ENCODE measurements at places on chromosomes 6 and 20.

DNA sequence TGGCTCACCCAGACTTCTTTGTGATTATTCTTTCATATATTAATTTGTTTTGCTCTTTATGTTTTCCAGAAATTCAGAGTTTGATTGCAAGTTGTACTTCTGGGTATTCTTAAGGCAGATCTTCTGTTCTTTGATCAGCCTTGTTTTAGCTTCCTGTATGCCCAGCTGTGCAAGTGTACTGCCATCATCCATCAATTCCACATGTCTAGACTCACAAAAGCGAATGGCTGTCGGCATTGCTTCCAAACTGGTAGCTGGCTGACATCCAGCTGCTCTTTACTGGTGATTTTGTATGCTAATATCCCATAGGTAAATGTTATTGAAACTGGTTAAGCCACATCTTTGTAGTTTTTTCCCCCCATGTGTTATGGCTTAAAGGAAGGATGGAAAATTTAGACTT, 1084.8 kb upstream of the CITED2 start:
- DNase-seq: no peak

DNA sequence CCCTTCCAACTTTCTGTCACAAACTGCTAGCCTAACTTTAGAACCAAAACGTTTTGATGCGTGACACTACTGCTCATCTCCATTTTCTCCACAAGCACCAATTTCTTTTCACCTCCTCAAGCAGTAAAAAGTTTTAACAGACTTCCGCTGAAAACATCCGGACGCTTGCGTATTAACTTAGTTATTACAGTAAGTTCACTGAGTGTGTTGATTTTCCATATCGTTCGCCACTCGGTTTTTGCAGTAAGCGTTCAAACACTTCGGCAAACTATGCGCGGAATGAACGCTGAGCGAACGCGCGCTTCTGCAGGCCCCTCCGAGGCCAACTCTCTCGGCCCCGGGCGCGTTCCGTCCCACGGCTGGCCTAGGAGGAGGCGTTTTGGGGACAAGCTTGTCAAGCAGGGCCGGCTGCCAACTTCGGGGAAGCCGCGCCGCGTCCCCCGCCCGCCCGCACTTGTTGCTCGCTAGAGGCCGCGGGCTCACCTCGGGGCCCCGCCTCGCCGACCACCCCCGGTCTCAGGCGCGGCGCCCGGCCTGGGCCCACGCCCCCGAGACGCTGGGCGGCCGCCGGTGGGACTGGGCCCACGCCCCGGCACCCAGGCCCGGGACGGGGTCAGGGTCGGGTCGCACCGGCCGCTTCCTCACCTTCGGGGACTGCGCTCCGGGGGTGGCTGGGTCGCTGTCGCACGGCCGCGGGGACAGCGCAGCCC, 945 bp downstream of the PHF10 start:
- DNase-seq: peak; percentile 74

- DNase-seq: no peak
These were observed 84.3 kb downstream of the PFDN4 start for GRCh38 chr20:54292185-54292584.

DNA sequence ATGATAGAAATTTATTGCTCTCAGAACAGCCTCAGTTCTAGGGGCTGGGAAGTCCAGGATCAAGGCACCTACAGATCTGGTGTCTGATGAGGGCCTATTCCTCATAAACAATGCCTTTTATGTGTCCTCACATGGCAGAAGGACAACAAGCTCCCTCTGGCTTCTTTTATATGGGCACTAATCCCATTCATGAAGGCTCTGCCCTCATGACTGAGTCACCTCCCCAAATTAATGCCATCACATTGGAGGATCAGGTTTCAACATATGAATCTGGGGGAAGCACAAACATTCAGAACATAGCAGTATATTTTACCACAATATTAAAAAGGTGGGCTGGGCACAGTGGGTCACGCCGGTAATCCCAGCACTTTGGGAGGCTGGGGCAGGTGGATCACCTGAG, 58.5 kb upstream of the CCN6 start:
- DNase-seq: no peak

DNA sequence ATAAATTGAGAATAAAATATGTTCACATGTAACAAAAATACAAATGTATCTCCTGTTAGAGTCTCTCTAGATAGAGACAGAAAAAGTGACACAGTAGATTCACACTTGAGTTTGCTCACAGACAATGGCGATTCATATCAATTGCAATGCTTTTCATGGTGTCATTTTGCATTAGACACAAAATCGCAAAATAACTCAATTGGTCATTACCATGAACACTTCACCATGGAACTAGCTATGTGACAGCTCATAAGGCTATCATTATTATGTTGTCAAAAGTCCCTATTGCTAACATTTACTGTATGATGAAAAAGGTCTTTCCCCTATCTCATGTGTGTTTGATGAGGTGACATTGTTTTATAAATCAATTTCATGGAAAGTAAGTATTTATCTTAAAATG, 249.5 kb upstream of the AGPAT4 start:
- no peak for DNase-seq

DNA sequence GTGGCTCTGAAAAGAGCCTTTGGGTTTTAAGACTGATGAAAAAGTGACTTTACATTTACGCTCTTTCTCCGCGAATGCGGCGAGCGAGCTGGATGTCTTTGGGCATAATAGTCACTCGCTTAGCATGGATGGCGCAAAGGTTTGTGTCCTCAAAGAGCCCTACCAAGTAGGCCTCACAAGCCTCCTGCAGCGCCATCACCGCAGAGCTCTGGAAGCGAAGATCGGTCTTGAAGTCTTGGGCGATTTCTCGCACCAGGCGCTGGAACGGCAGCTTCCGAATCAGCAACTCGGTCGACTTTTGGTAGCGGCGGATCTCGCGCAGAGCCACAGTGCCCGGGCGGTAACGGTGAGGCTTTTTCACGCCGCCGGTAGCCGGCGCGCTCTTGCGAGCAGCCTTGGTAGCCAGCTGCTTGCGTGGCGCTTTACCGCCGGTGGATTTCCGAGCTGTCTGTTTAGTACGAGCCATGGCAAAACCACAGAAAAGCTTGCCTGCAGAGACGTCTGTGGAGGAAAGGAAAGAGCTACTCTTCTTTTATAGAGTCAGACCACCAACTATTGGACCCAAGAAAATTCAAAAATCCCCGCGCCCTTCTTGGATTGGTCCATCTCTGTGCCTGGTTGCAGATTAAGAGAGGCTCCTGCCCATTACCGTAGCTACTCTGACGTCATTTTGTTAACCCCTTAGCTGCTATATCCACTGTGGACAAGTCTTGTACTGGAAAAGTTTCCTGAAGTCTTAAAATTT, 55.5 kb upstream of the HFE start:
- peak; percentile 56 for DNase-seq

- no peak for DNase-seq
These were observed 173.1 kb downstream of the CLVS2 start for GRCh38 chr6:123168892-123169773.

DNA sequence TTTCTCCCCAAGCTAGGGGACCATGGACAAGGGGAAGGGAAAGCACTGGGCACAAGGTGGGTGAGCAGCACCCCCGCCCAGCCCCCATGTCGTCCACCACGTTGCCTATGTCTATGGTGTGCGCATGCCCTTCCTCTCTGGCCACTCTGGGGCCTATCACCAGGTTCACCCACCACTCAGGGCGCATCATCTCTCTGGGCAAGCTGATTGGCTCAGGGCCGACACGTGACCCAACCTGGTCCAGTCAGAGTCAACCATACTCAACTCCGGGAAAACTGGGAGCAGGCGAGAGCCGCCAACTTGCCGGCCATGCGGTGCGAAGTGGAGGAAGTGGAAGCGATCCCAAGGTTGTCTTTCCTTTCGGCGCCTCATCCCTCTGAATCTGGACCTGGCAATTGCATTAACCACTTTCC, 25.9 kb downstream of the ACSS1 start:
- no peak for DNase-seq

DNA sequence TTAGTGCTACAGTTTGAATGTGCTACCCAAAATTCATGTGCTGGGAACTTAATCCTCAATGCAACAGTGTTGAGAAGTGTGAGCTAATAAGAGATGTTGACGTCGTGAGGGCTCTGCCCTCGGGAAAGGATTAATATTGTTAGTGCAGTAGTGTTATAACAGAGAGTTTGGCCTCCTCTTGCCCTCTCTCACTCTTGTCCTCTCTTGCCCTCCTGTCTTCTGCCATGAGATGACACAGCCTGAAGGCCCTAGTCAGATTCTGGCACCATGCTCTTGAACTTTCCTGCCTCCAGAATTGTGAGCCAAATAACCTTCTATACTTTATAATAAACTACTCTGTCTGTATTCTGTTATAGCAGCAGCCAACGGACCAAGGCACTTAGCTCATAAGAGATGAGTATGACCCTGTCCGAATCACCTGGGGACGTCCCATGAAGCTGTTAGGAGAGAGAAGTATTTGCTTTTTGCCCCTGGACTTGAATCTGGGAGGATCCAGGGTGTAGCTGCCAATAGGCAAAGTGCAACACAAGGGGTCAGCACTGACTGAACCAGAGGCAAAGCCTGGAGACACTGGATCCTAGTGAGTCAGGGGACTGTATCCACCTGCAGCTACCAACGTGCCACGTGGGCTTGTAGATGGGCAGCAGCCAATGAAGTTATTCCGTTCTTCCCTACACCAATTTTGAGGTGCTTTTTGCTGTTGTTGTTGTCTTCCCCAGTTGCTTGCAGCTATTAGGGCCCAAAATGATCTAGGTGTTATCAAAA, 233.7 kb downstream of the THBS2 start:
- DNase-seq: no peak

GRCh38 chr6:133752129-133752528, 136.8 kb upstream of the TCF21 start:
- no peak for DNase-seq

DNA sequence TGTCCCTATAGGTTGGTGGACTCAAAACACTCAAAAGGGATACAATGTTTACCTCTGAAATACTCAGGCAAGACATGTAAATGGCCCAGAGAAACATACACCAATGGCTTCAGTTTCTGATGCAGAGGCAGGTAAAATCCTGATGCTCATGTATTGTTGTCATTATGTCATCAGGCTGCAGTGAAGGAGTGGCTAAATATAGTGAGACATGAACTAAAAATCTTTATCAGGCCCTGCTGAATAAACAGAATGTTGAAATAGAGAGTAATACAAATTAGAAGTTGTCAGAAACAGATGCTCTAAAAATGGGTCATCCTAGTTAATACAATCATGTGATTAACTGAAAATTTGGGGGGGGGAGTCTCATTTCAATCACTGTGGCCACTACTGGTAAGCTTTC, 20.4 kb downstream of the PTPRK start:
- no peak for DNase-seq

DNA sequence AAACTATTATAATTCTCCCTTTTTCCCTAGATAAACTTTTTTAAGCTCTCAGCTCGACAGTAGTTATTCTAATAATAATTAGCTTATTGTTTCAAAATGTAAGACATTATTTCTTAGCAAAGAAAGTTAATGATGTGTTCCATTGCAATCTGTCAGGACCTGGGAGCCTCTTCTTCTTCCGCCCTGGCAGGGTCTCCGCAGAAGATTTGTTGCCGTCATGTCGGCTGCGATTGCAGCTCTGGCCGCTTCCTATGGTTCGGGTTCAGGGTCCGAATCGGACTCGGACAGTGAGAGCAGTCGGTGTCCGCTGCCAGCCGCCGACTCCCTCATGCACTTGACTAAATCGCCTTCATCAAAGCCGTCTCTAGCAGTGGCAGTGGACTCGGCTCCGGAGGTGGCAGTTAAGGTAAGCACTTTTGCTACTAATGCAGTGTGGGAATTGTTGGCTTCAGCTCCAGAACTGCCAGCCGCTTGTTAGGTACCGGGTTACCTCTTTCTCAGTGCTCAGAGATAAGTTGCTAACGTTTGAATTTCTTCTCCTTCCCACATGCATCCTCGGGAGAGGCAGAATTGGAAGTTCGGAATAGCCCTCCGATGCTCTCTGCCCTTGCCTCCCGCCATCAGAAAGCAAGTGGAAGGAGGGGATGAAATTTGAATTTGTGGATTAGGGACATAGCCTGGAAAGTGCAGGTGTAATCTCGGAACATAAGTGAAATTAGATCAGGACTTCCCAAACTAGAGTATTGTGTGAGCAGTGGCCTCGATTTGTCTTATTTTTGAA, at the start of gene CDC40:
Gene CDC40, plus strand, starts transcription at position 200 of the 781 bp plus-strand sequence. Its CDS starts 18 bp downstream, at position 218.
- DNase-seq: peak; percentile 46

- no peak for DNase-seq
These were observed 609.3 kb upstream of the CITED2 start for GRCh38 chr6:139983555-139984276.

DNA sequence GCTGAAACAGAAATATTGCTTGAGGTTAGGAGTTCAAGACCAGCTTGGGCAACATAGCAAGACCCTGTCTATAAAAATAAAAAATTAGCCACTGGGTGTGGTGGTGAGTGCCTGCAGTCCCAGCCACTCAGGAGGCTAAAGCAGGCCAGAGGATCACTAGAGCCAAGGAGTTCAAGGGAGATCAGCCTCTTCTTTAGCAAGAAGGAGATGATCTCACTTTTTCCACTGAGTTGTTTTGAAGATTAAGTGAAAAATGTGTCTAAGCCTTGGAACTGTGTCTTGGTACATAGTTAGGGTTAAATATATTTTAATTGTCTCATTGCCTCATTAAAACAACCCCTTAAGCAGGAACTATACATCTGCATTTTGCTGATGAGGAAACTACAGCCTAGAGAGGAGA, 279.0 kb upstream of the ZFP64 start:
- no peak for DNase-seq
